Activated CD4-positive, alpha-beta T cell treated with anti-CD3 and anti-CD28 coated beads, Interleukin-2, amount 50 U/mL, for 1 hour (primary cell): ENCODE measurements at places on chromosomes 2 and 18.
A peak's percentile ranks its signal among the peaks of the same experiment; 100 is the strongest.

DNA sequence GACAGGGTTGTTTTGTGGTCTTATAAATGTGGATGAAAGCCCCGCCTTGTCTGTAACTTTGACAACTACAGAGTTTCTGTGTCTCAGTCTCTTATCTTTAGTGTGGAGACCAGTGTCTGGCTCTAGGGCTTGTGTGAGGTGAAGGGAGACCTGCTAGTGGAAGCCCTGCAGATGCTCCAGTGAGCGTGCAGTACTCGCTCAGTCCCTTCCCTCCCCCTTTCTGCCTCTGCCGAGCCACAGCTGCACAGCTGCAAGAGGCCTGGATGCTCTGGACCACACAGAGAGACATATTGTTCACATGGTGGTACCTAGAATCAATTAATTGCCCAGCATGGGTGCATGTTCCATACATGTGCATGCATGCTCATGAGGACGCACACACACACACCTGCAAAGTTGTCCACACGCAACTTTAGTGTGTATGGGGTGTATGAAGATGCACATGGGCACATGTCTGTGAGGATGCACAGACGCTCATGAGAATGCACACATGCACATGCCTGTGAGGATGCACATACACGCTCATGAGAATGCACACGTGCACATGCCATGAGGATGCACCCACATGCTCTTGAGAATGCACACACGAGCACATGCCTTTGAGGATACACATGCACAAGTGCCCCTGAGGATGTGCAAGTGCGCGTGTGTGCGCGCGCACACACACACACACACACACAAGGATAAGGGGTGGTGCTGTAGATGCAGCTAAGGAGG is 282.1 kb upstream of the HS6ST1 start:
- DNase-seq = no peak

DNA sequence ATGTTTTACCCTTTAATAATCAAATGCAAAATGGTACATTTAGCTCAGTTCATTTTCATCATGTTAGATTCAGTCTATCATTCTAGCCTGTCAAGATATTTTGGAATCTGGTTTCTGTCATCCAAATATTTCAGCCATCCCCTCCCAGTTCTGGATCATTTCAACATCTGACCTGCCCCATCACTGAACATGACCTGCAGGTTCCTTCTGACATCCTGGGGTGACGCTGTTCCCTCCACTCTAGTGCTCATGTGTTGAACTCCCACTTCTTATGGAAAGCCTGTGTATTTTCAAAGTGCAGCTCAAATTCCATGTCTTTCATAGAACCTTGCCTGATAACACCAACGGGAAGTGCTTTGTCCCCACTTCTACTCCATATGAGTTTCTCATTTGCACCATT is 320.0 kb upstream of the TNP1 start:
- no peak for DNase-seq

- no peak for DNase-seq
Measured at GRCh38 chr2:144071461-144071860, 448.5 kb downstream of the ZEB2 start.

DNA sequence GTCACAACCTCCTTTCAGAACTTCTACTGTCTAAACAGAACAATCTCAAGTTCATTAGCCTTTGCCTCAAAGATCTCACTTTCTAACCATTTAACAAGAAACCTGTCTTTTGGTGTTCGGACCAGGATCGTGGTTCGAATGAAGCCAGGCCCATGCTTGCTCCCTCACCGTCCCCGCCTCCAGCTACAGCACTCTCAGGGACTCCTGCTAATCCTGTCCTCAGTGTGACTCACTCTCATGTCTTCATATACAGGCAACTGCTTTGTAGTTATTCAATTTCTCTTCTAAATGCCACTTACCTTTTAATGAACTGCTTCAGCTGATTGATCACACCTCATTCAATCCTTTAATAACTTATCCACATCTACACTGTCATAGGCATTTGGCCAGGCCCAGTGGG is 15.8 kb downstream of the SERTAD2 start:
- DNase-seq = no peak

DNA sequence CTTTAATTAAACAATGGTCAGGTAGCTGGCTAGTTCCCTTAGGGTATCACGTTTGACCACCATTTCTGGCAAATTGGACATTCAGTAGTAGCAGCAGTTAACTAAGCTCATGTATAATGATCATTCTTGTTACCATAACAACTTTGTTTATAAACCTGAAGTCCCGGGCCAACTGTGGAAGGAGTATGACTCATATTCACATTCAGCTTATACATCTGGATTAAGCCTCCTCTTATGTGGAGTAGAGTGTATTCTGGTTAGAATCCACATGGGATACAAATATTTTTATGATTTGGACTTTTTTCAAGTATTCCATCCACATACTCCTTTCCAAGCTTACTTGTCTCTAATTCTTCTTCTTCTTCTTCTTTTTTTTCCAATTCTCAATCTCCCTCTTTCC is 70.3 kb upstream of the ZSWIM2 start:
- DNase-seq = no peak

DNA sequence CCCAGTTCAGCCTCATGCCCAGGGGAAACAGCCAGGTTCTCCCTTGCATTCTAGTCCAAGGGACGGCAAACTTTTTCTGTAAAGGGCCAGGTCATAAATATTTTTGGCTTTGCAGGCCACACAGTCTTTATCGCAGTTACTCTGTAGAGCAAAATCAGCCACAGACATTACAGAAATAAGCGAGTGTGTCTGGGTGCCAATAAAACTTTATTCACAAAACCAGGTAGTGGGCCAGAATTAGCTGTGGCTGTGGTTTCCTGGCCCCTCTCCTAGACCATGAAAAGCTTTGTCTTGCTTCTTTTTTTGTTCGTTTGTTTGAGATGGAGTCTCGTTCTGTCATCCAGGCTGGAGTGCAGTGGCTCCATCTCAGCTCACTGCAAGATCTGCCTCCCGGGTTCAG is 80.1 kb downstream of the EIPR1 start:
- DNase-seq = no peak

GRCh38 chr2:57869758-57870344 is 176.8 kb upstream of the VRK2 start:
- no peak for DNase-seq

DNA sequence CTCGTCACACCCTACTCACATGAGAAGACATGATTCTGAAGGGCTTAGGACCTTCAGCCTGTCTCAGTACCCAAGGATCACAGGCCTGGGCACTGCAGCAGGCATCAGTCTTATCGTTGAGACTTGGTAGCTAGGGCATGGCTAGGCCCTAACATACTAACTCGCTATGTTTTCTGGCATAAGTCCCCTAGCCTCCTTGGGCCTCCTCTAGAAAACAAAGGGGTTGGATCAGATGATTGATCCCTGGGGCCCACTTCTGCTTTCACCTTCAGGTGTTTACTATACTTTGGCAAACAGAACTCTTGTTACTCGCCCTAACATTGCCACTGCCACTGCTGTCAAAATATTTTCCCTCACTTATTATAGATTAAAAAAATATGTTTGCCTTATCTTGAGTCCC is 44.2 kb downstream of the VSNL1 start:
- no peak for DNase-seq

- DNase-seq = no peak
Measured at GRCh38 chr2:236088368-236089057, 79.7 kb downstream of the GBX2 start.

- DNase-seq = no peak
Measured at GRCh38 chr18:58288921-58289797, 245.1 kb downstream of the NEDD4L start.

DNA sequence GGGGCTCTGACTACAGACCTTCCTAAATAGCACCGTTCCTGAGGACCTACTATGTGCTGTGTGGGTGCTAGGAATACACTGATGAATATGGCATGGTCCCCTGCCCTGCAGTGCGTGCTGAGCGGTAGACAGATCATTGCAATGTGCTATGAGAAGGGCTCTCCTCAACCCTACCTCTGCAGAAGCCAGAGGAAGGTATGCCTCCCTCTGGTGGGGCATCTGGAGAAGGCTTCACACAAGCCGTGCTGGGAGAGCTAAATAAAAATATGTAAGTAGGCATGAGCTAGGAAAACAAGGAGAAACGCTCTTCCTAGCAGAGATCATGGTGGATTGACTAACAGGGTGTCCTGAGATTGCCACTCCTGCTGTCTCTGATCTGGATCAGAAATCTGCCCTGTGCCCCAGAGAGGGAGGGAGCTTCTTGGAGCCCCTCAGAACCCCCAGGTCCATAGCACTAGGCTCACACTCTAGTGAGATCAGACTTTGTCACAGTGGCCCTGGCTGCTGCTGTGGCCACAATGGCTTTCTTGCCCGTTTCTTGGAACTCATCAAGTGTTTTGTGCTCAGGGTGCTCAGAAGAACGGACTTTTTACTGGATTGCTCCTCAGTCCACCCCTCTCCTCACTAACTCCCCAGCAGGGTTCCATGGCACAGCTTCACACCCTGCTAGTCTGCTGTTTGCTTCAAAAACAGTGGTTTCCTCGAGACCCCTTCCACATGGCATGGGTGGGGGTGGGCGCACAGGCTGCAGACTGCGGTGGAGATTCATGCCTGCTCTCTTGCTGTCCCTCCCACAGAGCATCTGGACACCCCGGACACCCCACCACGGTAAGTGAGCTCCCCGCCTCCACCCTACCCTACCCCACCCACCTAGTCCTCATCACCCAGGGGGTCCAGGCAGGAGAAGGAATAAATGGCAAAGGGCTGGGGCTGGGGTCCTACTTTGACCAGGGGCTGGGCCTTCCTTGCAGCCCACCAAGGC is 14.2 kb downstream of the SIGLEC15 start:
- DNase-seq = peak; percentile 13

- DNase-seq = no peak
Measured at GRCh38 chr2:148006249-148007007, 14.1 kb downstream of the ORC4 start.

DNA sequence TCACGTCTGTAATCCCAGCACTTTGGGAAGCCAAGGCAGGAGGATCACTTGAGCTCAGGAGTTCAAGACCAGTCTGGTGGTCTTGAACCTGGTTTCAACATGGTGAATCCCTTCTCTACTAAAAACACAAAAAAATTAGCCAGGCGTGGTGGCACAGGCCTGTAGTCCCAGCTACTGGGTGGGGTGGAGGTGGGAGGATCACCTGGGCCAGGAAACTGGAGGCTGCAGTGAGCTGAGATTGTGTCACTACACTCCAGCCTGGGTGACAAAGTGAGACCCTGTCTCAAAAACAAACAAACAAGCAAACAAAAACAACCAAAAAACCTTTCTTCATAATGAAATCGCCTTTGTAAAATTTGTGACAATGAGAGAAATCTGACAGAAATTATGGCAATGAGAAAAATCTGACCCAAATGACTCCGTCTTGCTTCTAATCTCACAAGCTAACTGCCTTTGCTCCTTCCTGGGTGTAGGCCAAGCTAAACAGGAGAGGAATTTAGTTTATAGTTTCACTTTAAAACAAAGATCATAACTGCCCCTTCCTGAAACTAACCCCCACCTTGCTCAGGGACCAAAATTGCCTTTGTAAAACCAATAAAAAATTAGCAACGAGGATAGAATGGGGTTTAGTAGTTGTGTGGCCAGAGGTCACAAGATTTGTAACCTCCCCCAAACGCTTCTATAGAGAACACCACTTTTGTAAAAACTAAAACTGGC is 60.7 kb upstream of the KIF5C start:
- no peak for DNase-seq

GRCh38 chr2:147760984-147761383 is 83.8 kb upstream of the ACVR2A start:
- no peak for DNase-seq

DNA sequence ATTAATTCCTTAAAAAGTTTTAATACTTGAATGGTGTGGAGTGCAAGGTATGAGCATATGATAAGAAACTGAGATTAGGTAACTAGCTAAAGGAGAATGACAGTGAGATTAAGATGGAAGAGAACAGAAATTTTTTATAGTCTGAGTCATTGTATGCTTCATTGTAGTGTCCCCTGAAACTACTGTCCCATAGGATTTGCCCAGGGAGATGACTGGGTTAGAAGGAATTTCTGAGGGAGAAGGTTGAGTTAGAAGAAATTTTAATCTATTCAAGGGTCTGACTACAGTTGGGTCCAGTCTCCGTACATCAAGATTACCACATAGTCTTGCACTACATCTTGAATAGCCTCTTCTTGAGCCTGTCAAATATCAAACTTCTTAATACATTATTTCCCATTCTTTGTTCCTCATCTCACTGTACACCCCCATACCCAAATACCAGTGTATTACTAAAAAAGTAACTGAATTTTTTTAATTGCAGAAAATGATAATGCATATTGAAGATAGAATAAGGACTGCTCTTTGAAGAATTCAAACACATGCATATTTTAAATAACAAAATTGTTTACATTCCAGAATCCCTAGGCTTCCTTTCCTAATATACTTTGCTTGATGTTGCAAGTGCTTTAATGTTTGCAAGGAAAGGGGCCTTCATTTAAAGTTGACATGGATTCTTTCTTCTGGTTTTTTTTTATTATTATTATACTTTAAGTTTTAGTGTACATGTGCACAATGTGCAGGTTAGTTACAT is 314.3 kb upstream of the COL3A1 start:
- DNase-seq = no peak

- no peak for DNase-seq
Measured at GRCh38 chr2:85840091-85840490, 48.7 kb downstream of the ST3GAL5 start.

GRCh38 chr2:106138543-106139237 is 55.4 kb downstream of the UXS1 start:
- no peak for DNase-seq

- DNase-seq = no peak
Measured at GRCh38 chr2:18871430-18871829, 282.1 kb upstream of the NT5C1B start.

DNA sequence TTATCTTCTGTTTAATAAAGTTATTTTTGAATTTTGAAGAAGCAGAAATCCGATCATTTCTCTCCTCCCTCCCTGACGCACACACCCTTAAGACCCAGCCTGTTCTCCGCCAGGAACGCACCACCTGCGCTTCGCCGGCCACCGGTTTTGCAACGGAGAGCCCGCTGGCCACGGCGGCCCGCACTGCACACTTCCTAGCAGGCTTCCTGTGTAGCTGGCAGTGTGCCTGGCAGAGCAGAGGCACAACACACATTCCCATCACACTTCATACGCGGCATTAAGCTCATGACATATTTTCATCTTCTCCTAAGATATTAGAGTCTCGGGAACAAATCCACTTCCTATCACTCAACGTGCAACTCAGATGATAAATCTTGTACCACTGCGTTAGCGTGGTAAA is 148.0 kb downstream of the HDAC4 start:
- no peak for DNase-seq

DNA sequence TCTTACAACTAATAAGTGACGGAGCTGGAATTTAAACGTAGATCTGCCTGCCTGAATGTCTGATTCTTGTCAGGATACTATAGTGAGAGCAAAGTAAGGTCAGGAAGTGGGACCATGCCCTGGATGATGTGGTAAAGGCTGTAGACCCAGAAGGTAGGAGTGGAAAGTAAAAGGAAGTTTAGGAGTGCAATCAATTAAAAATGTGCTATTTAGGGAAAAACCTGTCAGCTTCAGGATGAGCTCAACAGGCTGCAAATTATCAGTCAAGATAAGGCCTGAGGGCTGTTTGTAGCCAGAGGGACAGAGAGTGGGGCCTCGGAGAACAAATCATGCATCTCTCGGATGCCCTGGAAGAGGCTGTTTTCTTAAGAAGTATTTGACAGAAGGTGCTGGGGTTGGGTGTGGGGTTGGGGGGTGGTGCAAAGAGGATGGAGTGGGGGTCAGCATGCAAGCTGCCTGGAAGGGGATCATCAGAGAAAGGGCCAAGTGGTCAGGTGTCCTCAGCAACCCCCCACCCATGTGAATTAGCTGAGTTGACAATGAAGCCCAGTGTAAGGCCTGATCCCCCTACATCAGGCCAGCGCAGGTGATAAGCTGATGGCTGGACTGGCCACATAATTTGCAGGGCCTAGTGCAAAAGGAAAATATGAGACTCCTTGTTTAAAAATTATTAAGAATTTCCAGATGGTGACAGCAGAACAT is 53.2 kb upstream of the MAPRE3 start:
- DNase-seq = no peak
